ENCODE measurements at places on chromosomes 7 and 10.
A peak's percentile ranks its signal among the peaks of the same experiment; 100 is the strongest.

DNA sequence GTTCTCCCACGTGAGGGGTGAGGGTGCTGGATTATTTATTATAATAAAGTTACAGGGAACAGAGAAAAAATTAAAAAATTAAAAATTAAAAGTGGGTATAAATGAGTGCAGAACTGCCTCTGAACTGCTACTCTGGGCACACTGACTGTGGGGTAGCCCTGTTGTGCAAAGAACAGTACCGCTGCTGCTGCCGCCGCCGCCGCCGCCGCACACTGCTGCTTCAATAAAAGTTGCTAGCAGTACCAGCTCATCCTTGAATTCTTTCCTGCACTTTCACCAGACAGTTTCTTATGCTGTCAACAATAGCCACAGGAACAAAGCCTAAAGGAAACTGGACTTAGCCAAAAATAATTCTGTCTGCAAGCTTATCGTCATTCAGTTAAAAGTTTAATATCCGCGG, 72.1 kb downstream of the GCC1 start:
- DNase-seq: no peak

DNA sequence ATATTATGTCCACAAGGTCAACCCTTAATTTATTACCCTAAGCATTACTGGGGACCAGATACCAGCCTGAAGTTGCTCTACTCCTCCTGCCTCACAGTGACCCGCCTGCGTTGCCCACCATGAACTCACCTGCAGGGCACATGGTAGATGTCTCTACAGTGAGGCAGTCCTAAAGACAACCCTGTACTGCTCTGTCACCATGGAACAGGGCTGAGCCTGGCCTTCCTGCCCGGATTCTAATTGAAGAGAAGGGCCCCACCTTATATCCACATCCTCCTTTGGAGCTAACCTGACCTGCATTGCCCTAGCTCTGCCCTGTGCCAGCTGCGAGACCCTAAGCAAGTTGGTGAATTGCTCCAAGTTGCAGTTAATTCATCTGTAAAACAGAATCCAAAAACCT, 4.1 kb downstream of the SH3PXD2A start:
- no peak for DNase-seq

GRCh38 chr10:79103585-79103984, 34.8 kb downstream of the ZMIZ1 start:
- DNase-seq: no peak

DNA sequence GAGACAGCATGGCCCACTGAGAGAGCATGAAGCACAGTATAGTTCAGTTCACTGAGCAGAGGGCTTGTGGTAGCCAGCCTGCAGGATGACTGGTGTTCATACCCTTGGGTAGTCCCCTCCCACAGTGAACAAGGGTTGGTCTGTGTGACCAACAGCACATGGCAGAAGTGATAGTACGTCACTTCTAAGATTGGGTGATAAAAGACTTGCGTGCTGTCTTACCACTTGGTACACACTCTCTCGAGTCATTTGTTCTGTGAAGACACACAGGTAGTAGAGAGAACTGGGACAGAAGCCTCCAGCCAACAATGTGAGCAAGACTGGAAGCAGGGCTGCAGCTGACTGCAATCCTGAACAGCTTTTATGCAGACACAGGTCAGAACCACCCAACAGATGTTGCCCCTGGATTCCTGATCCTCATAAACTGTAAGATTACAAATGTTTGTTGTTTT, 14.6 kb downstream of the EPC1 start:
- DNase-seq: peak; percentile 77

DNA sequence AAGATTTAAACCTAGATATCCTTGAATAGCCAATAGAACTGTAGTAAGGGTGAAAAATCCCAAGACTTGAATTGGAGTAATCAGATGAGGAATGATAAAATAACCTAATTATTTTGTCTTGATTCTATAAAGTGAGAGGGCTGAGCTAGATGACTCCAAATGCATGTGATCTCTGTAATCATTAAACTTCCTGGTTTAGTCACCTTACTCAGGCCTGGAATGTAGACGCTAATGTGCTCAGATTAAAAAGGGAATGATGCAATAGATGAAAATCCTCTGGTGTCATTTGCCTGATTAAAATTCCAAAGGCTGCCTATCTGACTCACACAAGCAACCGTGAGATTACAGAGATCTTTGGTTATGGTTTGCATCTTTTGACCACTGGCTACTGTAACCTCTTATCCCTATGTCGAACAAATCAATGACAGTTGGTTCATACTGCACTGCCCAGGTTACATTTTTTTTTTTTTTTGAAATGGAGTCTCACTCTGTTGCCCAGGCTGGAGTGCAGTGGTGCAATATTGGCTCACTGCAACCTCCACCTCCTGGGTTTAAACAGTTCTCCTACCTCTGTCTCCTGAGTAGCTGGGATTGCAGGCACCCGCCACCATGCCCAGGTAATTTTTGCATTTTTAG, 2.9 kb upstream of the HKDC1 start:
- DNase-seq: no peak

- no peak for DNase-seq
Observed at GRCh38 chr10:100184426-100184825, 1.4 kb downstream of the ERLIN1 start.

DNA sequence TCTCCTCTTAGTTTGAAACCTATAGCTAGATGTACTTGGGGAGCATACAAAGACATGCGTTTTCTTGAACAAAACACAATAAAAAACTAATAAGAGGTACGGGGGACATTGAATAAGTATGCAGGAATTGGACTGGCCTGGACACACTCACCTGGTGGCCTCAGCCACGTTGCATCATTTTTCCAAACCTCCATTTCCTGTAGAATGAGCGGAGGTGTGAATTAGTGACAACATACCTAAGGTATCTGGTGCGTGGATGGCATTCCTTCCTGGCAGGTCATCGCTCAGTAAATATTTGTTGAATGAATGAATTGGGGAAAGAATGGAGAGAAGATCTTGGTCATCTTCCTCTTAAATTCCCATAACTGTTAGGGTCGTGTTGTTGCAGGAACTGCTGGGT, 103.2 kb upstream of the CTBP2 start:
- DNase-seq: no peak

GRCh38 chr7:99626661-99627060, 9.9 kb downstream of the ZSCAN25 start:
- DNase-seq: no peak

- no peak for DNase-seq
Observed at GRCh38 chr10:76036111-76036940, 604.9 kb downstream of the LRMDA start.

GRCh38 chr10:17669185-17669872, 25.4 kb downstream of the STAM start:
- no peak for DNase-seq

- DNase-seq: no peak
Observed at GRCh38 chr7:158733775-158734494, 29.3 kb upstream of the NCAPG2 start.

DNA sequence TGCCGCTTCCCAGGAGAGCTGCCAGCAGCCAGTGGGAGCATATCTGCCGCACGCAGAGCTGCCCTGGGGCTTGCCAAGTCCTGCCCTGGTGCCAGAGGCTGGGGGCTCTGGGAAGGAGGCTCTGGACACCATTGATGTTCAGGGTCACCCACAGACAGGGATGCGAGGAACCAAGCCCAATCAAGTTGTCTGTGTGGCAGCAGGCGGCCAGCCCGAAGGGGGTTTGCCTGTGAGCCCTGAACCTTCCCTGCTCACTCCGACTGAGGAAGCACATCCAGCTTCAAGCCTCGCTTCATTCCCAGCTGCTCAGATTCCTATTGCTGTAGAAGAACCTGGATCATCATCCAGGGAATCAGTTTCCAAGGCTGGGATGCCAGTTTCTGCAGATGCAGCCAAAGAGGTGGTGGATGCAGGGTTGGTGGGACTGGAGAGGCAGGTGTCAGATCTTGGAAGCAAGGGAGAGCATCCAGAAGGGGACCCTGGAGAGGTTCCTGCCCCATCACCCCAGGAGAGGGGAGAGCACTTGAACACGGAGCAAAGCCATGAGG, 94.6 kb downstream of the TACC2 start:
- DNase-seq: no peak

GRCh38 chr10:48940372-48940771, 732 bp upstream of the LRRC18 start:
- DNase-seq: no peak

DNA sequence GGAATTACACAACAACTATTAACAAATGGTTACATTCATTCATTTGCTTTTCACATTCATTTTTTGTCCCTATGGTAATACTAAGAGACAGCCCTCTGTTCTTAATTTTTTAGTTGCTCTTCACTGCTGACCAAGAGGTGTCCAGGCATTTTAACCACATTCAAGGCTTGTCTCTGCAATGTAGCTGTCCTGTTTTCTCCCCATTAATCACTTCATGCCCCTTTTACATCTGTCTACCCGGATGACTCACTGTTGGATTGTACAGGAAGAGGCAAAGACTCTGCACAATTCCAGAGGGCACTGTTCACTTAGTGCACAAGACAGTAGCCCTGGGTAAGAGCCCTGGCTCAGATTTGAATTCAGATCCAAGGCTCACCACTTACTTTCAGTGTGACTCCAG, 168.5 kb downstream of the NOC3L start:
- no peak for DNase-seq

DNA sequence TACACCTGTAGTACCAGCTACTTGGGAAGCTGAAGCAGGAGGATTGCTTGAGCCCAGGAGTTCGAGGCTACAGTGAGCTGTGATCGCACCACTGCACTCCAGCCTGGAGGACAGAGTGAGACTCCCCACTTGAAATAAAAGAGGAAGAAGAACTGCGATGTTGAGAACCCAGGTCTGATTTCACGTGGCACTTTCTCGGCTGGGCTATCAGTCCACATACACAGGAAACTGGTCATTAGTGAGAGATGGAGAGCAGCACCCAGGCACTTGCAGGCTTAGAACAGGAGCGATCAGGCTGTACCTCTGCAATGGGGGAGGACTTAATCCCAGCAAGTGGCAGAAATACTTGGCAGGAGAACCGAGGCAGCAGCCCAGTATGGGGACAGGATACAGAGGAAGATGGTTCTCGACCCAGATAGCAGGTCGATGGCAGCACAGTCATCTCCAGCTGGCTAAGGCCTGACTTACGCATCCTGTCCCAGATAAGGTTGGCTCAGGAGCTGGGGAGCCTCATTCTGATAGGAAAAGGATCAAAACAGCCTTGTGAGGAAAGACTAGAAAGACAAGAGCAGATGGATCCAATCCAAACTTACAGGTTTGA, 487.7 kb upstream of the AUTS2 start:
- DNase-seq: no peak

- no peak for DNase-seq
Observed at GRCh38 chr10:10658172-10658785, 359.4 kb upstream of the CELF2 start.

GRCh38 chr7:112462236-112462635, 12.0 kb downstream of the IFRD1 start:
- DNase-seq: no peak

DNA sequence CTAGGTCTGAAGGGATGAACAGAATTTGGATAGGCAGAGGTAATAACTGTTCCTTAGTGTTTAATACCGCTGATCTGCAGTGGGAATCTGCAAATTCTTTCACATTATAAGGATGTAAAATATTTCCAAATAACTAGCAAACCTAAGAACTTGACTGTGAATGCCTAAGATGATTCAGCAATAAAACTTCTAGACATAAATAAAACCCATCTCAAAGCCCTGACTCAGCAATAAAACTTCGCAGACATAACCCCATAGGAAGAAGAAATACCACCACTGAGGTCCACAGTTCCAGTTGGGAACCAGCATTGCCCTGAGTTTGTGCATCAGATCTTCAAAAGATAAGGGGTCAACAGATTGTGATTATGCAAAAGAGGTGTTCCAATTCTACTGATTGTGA, 354.2 kb downstream of the GFRA1 start:
- no peak for DNase-seq

DNA sequence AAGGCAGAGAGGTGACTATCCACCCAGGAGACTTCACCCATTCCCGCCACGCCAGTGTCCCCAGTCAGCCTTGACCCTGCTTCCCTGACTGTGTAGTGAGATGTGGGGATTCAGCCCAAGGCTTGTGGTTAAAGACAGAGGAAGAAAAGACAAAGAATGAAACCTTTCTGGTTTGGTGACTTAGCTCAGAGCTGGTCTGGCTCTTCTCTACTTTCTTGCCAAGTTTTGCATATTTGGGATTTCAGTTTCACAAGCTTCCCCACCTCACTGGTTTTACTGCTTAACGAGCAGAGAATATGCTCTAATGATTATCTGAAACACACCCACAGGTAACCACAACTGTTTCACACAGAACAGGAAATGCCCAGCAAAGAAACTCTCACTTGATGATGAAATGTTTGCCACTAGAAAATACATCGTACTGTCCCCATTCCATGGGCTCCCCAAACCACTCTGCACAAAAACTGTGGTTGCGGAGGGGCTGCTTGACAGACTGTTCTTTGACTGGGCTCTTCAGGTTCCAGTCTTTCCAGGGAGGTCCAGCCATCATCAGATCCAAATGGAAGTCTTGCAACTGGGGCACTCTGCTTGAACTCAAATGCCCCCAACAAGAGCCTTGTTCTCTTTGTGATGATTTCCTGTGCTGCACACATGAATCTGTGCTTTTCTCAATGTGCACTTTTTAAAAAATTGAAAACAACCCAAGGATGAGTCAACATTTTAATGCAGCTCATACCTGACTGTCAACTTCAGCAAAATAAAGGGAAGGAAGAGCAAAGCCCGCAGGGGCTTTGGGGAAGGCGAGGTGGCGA, 95.5 kb downstream of the CTBP2 start:
- DNase-seq: no peak

DNA sequence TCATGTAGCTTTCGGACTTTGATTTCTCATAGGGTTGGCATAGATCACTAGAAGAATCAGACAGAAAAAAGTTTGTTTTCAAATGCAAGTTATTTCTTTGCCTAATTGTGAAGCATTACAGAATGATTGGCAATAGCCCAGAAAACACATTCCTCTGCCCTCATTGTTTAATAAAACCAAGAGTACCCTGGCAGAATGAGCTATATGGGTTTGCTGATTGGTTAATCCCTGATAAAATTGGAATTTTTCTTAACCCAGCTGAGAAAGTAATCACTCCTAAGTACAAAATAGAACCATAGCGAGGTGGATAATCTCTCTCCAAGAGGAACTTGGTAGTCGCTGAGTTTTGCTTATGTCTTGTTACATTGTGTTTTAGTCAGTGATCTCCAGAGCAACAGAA, 30.9 kb upstream of the CREB5 start:
- no peak for DNase-seq

GRCh38 chr7:110090110-110090820, 1000.7 kb upstream of the LRRN3 start:
- DNase-seq: no peak

All from stimulated activated CD8-positive, alpha-beta memory T cell treated with anti-CD3 and anti-CD28 coated beads, Interleukin-15, amount 100 ng/mL, for 4 hours (primary cell).